ENCODE measurements at places on chromosomes 4 and X.

- no peak for DNase-seq
These were observed 48.0 kb downstream of the SORCS2 start for GRCh38 chr4:7240306-7240705.

DNA sequence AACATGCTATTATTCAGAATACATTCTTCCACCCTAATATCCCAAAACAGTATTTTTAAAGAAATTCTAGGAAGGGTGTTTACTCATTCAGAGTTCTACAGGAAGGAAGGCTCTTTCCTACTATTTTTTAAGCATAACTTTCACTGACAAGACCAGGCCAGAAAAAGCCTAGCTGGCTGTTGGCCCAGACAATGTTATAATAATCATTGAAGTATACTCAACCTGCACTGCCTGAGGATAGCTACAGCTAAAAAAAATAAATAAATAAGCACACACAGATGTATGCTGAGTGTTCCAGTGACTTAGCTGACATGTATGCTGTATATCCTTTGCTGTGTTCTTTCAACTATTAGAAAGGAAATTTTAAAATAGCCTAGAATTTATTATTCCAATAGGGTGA, 145.8 kb upstream of the SPRY1 start:
- DNase-seq, result no peak

- no peak for DNase-seq
These were observed 638 bp upstream of the CCKAR start for GRCh38 chr4:26490960-26491284.

DNA sequence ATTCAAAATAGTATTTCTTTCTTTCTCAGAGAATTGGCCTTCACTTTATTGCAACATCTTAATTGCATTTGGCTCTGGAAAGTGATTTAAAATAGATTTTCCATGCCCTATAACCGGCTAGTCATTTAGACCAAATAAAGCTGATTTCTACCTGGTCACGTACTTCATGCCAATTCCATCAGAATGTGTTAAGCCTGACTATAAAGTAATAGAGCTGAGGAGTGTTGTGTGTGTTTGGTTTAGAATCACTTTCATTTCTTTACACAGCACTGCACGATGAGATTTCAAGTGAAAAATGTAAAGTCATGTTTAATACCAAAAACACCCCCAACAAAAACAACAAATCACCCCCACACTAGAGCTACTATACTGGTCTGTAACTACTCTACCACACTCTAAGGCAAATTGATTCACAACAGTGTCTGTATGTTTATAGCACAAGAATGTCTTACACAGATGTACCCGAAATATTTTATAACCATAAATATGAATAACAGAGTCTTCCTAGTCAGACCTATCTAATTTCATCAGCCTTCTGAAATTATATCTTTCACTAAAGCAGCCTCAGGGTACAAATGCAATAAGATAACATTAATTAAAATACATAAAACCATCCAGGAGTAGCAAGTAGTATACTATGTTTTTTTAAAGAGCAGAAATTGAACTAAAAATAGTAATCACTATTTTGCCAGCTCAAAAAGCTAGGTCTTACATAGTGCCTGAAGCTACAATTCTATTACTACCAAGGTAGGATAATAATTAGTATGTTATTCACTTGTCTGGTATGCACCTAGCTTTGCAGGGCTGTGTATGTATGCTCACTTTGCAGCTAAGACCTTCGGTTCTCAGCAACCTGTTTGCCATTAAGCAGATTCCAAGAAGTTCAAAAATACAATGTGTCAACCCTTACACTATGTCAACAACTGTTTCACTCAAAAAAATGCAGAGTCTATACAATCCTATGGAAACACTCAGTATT, 28.4 kb downstream of the APBB2 start:
- DNase-seq, result no peak

DNA sequence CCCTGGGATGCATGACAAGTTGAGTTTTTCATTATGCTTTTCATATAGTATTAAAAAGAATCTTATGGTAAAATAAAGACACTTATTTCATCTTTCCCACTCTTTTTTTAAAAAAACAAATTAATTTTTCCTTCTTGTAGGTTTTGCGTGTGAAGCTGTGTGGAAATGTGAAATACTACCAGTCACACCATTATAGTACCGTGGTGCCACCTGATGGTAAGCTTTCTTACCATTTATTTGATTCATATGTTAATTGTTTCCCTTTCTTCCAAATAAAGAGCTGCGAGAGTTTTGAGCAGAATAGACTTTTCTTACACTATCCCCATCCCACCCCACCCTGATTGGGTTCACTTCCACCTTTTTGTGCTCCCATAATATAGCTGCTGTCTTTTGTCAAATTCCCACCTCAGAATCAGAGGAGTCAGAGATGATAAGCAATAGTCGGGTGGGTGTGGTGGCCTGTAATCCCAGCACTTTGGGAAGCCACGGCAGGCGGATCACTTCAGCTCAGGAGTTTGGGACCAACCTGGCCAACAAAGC, 44.3 kb downstream of the CASP6 start:
- no peak for DNase-seq

GRCh38 chr4:23169608-23170311, 477.0 kb downstream of the GBA3 start:
- no peak for DNase-seq

GRCh38 chr4:128244379-128244778, 43.2 kb downstream of the PGRMC2 start:
- peak; percentile 45 for DNase-seq

DNA sequence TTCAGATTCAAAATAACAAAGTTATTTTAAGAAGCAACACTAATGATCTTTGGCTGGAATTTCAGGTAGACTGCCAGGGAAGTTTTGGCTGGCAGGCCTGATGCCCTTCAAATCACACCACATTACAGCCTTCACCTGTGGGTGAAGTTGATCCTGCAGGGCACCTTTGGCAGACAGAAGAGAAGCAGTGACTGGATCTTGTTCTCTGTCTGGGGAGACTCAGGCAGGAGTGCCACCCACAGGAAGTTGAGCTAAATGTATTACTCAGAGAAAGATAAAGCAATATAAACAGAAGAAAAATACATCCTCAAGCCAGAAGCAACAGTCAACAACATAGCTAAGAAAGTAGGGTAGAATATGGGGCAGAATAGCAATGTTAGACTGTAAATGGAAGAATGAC, 12.8 kb upstream of the CFAP299 start:
- peak; percentile 58 for DNase-seq

- DNase-seq, result no peak
These were observed 277.0 kb downstream of the RAPGEF2 start for GRCh38 chr4:159379836-159380235.

DNA sequence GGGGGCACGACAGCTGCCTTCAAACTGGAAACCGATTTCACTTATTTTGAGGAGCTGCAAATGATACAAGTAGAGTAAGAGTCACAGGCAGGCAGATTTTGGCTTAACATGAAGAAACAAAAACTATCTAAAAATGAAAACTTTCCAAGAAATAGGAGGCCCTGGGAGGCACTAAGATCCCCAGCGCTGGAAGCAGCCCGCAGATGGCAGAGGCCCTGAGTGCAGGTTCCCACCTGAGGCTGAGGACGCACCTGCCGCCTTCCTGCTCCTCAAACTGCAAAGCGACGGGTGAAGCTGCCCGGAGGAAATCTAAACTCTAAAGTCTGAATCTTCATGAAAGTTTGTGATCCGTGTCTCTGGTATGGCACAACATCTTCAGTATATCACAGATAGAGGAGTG, 138.7 kb downstream of the AFAP1 start:
- DNase-seq, result no peak

- peak; percentile 19 for DNase-seq
These were observed 171.9 kb upstream of the GALNT7 start for GRCh38 chr4:172996571-172997216.

DNA sequence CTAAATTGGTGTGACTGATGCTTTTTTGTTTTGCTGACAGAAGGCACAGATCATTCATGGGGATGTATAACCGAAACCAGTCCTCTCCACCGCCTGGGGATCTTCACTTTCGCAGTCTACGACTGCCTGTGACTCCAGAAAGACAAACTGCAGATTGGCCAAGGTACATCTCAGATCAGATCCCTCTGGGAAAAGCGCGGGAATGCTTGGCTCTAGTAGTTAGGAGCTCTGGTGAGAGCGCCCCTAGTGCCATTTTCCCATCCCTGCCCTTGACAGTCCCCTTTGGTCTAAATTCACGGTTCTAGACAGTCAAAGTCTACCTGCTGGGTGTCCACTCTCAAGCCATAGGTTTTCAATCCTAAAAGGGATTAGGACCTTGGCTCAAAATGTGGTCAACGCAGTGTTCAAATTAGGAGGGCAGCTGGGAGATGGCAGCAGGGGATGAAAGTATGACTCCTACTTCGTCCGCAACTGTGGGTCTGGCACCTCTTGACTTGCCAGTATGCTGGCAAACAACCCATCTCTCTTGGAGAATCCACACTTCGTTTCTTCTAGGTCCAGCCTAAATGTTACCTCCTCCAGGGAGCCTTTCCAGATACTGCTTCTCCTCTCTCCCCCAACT, 6.9 kb upstream of the HAND2 start:
- no peak for DNase-seq

DNA sequence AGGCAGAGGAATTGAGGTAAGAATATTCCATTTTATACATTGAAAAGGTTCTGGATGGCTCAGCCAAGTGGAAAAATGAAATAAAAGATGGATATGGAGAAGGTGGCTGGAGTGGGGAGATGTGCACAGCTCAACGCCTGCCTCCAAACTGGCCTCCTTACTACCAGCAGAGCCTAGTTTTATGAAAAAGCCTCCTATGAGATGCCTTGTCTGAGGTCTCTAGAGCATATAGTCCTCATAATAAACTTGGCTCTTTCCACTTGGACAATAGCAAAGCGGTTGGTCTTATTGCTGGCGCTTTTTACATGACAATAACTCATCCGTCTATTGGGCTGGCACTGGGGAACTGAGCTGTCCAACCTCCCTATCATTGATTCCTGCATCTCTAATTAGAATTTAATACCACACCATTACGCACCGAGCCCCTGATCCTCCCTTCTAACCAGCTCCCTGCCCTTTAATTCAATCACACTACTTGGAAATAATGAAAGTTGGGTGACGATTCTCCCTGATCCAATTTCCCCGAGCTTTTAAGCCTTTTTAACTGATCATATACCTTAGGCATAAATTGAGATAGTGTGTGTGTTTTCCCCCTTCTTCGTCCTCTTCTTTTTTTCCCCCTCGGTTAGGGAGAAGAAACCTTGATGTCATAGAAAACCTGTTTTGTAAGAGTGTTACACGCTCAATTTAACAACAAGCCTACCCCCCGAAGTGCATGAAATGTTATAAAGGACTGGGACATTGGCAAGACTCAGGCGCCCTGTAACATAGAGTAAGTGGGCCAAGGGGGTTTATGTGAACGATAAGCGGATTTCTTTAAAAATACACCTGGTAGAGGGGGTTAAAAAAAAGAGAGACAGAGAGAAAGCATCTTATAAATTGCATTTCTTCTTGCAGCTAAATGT, at the start of gene PHOX2B:
Gene PHOX2B (minus strand): TSS at position 155 of the 905 bp plus-strand sequence. CDS start 115 bp downstream, at position 40.
- no peak for DNase-seq

- no peak for DNase-seq
These were observed 87.0 kb downstream of the EFNB1 start for GRCh38 chrX:68915778-68916177.

All from GM03348 (cell line).